Hindlimb muscle (tissue), 1 donor: ENCODE measurements at places on chromosomes 5 and 9.

DNA sequence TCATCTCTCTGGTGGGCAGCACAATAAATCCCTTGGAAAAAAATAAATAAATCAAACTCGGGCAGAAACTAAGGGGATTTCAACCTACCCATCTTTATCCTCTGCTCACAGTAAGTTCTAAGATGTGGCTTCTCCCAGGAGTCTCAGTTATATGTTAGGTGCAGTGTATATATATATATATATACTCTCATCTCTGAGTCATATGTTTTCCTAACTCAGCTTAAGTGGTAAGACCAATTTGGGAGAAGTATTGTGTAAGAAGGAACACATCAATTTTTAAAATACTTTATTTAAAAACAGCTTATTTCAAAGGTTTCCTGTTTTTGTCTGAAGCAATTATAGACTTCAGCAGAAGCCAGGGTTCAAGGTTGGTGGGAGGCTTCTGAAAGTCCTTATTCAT is 20.3 kb upstream of the OSMR start:
- no peak for DNase-seq

DNA sequence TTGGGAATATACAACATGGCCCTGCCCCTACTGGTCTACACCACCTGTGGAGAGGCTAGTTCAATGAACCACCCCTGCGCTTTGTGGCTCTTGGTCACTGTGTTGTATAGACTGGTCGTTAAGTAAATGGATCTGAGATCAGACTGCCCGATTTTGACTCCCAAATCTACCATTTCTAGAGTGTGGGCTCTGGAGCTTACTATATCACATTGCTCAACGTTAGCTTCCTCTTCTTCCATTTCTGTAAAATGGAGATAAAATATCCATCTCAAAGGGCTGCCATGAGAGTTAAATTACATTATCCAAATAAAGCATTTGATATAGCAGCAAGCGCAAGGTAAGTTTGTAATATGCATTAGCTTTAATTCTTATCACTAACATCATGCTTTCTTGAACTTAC is 52.7 kb upstream of the IFNK start:
- DNase-seq: no peak

DNA sequence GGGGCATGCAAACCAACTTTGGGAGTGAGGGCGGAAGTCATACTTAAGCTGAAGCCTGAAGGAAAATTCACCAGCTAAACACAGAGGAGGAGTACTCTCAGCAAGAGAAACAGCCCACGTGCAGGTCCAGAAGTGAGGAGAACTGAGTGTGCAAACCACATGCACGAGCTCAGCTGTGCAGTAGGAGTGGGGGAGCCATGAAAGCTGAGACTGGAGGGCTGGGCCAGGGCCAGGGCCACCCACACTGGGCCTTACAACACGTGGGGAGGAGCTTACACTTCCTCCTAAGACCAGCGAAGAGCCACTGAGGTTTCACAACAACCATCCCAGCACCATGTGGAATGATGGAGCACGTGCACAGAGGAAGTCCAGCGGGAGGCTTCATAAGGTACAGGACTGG is 9.3 kb upstream of the WWC1 start:
- no peak for DNase-seq

DNA sequence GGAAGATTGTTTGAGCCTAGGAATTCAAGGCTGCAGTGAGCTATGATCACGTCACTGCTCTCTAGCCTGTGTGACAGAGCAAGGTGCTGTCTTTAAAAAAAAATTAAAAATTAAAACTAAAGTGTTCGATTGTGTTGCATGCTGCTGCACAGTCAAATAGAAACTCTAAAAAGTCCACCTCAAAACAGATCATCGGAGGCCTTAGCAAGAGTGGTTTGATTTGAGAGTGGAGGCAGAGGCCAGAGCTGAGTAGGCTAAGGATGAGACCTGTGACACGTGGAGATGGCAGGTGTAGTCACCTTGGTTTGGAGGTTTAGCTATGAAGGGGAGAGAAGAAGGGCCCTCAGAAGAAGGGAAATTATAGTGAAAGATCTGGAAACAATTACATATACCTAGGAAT is 2.8 kb upstream of the PTPDC1 start:
- DNase-seq: no peak

GRCh38 chr5:52863715-52864290 is 76.1 kb downstream of the ITGA1 start:
- no peak for DNase-seq

- no peak for DNase-seq
These were observed 72.3 kb downstream of the DROSHA start for GRCh38 chr5:31459594-31459993.

DNA sequence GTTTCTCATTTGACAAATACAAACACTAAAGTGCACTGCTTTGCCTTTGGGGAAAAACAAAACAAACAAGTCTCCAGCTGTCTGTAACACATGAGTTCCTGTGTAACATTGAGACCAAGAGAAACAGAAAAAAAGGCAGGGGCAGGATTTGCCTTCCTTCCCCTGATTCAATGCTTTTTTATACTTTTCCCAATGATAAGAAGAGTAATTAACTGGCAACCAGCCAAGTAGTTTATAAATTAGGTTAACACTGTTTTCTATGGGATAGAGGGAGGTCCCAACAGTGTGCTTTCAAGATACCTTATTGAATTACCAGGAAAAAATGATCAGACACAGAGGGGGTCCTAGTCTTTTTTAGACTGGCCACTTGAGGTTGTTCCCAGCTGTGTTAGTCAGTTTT is 346.8 kb downstream of the TRIM36 start:
- DNase-seq: no peak

DNA sequence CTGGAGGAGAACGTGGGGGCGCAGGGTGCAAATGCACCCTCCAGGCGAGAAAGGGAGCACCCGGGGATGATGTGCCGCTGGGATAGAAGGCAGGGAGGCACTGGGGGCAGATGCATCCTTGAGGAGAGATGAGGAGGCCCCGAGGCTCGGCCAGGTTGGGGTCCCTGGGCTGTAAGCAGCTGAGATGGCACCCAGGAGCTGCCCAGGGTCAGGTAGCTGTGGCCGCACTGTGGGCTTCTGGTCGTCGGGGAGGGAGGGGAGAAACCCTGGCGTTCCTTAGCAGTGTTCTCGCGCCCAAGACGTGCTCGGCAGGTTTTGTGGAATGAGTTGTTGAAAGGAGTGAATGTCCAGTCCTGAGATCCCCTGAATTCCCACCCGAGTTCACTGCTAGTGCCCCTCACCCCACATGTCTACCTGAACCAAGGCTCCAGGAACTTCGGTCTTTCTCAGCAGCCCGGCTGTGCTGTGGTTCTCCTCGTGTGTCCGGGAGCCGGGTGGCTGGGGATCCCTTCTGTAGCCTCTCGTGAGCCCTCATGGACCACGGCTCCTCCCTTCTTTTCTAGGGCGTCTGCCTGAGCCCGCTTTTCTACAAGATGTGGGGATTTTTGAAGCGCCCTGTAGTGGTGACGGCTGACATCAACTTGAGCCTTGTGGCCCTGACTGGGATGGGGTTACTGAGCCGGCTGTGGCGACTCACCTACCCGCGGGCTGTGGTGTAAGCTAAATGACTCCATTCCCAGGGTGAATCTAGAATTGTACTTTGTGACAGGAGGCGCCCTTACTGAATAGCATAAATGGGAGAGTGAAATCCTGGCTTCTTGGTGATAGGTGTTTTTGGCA is 1.1 kb downstream of the POMT1 start:
- no peak for DNase-seq
